HTR-8/SVneo (cell line): ENCODE measurements at places on chromosomes 7 and 10.
A peak's percentile ranks its signal among the peaks of the same experiment; 100 is the strongest.

DNA sequence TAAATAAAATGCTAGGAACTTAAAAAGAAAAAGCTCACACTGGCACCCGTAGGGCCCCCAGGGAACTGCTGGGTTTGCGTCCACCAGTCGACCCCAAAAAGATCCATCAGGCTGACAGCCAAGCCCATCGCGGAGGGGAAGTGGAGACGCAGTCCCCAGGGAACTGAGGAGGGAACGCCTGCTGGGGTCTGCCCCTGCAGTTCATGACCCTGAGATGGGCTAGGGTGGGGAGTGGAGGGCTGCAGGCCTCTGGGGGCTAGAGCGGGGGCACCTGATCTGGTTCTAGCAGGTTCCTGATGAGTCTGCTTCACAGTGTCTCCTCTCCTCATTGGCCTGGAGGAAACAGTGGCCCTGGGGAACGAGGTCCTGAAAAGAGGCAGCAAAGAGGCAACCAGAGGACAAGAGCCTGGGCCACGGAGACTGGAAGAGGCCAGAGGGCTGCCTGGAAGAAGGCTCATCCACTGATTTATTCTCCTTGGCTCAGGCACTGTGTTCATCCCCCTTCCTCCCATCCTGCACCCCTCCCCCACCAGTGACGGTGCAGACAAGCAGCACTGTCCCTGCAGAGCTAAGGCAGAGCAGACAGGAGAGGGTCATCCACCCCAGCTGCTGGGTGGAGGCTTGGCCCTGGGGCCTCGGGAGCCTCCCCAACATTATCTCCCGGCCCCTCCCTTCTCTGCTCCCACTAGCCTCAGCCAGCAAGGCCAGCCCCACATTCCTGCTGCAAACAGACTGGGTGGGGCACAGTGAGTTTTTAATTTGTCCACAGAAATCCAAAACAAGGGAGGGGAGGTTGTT, 24.7 kb upstream of the HSPA12A start:
- DNase-seq = no peak

DNA sequence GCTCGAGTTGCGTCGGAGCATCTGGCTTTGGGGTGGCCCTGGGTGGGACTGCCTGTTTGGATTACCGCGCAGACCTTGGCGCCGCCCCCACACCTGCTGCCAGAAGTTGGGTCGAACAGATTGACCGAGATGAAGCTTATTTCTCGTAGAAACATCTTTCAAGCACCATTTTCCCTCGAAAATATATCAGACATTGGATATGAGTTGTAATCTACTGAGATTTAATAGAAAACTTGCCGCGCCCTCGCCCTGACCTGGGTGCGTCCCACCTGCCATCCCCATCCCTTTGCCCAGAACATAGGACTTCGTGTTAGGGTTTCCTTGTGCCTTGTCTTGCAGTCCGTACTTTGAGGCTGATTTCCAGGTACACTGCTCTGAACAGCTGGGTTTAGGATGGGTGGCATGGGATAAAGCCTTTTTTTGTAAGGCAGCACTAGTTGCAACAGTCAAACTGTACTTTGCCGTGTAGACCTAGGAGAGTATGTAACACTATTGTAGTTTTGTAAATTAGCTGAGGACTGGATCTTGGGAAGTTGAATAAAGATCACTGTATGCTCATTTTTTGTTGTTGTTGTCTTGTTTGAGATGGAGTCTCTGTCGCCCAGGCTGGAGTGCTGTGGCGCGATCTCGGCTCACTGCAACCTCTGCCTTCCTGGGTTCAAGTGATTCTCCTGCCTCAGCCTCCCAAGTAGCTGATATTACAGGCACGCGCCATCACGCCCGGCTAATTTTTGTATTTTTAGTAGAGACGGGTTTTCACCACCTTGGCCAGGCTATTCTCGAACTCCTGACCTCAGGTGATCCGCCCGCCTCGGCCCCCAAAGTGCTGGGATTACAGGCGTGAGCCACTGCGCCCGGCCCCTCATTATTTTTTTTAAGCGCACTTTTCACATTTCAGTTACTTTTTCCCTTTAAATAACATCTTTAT, 978 bp downstream of the OGDH start:
- DNase-seq = no peak

GRCh38 chr7:50863053-50863452, 80.4 kb upstream of the GRB10 start:
- DNase-seq = no peak

GRCh38 chr10:131691481-131692090, 209.2 kb upstream of the PPP2R2D start:
- DNase-seq = no peak

DNA sequence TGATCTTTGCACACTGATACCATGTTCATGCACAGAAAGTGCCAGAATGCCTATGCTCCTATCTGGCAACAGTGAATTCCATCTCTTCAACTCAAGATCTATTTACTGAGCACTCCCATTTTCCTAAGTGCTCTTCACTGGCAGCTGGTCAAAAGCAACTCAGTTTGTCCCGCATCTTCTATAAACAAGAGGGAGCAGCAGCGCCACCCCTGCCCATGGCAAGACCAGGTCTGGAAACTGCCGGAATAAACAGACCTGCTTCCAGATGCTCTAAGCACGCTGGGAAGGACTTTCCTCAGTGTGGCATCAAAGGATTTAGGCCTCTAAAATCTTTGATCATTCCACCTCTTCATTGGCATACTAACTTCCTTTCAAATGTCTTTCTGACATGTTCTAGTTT, 104.4 kb upstream of the MACROH2A2 start:
- no peak for DNase-seq

- DNase-seq = no peak
Measured at GRCh38 chr7:26861050-26861449, 3.3 kb downstream of the SKAP2 start.

DNA sequence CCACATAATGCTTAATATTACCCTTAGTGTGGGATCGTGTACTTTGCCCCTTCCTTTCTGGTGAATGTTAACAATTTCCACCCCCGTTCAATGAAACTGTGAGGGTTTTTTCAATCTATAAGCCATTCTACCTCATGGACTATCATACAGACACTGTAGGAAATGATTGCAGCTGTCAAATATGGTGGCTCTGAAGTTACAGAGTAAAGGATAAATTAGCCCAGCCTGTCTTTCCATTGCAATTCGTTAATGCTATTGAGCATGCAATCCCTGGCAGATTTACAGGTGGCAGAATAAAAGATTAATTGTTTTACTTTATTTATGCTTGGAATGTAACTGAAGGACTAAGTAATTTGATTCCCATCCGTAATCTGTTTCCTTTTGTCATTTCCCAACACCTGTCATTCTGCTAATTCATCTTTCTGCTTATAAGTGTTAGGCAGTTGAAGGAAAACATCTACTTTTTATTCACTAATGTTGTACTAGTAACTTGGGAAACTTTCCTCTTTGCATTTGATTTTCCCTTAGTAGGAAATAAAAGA, 1211.6 kb upstream of the LRRN3 start:
- DNase-seq = no peak

DNA sequence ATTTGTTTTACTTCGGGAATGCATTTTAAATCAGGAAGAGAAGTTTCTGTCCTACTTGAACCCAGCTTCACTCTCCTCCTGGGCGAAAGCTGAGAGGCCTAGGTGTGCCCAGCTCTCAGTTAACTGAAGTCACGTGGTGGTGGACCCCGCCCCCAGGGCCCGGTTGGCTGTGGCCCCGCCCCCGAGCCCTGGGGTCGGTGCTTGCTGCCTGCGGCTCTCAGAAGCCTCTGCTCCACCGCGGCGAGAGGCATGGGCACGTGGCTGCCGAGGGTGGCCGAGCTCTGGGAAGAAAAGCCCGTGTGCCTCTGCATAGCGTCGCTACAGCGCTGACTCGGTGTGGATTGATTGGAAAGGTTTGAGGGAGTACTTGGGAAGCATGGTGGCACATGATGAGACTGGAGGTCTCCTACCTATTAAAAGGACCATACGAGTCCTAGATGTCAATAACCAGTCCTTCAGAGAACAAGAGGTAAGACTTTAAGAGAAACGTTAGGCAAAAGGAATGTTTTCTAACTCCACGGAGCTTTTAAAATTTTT, 34.1 kb downstream of the NET1 start:
- DNase-seq = peak; percentile 78

GRCh38 chr10:116848032-116848943, 1.0 kb upstream of the ENO4 start:
- no peak for DNase-seq

- DNase-seq = no peak
Measured at GRCh38 chr10:116637830-116638229, 17.1 kb downstream of the PNLIPRP2 start.
